ENCODE measurements at places on chromosomes 13 and 19.

DNA sequence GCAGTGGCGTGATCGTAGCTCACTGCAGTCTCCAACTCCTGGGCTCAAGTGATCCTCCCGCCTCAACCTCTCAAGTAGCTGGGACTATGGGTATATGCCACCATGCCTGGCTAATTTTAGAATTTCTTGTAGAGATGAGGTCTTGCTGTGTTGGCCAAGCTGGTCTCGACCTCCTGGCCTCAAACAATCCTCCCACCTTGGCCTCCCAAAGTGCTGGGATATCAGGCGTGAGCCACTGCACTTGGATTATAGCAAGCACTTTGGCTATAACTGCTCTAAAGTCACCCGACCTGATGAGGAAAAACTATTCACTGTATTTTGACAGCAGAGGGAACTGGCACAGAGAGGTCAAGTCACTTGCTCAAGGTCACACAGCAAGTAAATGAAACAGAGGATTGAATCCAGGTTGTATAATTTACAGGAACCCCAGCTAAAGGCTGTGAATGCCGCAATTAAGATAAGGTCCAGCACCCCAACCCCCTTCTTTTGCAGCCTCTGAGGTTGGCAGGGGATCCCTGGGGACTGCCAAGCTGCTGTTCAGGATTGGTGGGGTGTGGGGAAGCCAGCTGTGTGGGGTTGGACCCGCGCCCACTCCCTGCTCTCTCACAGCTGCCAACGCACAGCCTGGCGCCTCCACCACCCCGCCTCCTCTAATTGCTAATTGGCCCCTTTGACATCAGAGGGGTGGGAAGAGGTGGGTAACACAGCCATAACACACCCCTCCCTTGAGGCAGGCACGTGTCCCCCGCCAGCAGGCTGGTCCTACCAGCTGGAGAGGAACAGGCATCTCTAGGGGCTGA is 6.0 kb downstream of the TMIGD2 start:
- DNase-seq: no peak

DNA sequence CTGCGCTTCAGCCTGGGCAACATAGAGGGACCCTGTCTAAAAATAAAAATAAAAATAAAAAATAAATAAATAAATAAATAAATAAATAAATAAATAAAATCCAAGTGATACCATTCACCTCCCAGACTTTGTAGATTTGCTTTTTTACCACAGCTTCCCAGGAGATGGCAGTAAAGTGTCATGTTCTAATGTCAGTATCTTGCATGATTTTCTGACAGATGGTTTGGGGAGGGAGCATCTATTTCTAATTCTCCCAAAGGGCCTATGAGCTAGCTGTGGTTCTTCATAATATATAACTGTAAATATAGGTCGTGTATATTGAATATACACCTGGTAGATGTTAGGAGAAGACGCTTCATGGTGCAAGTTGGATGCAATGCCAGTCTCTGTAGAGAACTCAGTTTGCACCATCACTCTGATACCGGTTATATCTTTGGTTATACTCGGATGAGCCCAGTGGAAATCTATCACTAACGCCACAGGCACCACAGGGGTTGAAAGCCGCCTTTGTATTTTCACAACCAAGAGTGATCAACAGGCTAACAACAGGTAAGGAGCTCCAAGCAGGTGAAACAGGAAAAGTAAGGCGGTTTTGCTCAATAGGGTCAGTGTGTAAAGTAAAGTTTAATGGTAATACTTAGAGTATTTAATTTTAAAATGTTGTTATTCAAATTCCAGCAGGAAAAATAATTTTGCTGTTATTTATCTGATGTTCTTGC is 13.9 kb downstream of the APLP1 start:
- peak; percentile 61 for DNase-seq

GRCh38 chr19:14440049-14440448 is 6.9 kb downstream of the PKN1 start:
- no peak for DNase-seq

DNA sequence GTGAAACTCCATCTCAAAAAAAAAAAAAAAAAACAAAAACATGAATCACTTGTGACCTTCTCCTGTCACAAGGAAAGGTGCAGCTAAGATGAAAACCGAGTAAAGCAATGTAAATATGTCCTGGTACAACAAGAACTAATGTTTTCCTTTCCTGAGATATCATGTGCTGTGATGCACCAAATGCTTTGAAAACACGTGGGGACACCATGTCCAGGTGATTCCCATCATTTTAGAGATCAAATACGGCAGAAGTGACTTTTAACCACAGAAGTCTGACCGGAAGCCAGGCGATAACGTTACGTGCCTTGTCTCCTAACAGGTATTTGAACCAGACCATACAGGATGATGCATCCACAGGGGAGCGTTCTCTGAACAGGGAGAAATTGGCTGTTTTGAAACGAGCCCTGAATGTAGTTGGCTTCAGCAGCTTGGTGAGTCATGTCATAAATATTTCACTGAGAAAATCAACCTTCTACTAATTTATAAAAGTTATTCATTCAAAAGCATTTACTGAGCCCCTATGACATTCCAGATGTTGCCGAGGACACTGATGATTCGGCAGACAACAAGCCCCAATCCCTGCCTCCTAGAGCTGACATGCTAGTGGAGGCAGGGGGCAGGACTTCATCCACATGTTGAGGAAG is 328.1 kb downstream of the MYO16 start:
- DNase-seq: no peak

DNA sequence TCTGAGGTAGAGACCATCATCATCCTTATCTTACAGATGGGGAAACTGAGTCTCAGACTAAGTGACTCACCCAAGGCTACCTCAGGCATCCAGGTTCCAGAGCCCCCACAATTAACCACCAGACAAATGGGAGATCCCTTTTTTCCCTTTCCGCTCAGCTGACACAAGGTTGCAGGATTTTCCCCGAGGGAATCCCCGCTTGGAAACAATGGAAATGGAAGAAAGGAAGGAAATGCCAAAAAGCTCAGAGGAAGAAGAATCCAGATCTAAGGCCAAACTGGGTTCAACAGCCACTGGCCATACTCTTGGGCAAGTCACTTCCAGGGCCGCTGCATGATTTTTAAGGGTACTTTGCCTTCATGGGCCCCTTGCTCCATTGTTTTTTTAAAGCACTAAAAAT is 1.6 kb downstream of the ZNF71 start:
- DNase-seq: no peak

- no peak for DNase-seq
These were observed 5.8 kb upstream of the TLE5 start for GRCh38 chr19:3068071-3068470.

DNA sequence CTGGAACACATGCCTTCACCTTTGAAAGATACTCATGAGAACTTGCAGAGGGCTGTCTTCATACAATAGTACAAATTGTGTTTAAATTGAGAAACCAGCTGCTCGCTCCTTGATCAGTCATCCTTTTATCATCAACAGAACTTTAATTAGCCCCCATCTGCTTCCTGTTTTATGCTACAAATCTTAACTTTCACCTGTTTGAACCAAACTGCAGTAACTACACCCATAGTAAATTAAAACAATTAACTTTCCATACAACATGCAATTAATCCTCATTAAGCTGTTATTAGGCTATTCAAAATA is 85.2 kb downstream of the FOXO1 start:
- no peak for DNase-seq

DNA sequence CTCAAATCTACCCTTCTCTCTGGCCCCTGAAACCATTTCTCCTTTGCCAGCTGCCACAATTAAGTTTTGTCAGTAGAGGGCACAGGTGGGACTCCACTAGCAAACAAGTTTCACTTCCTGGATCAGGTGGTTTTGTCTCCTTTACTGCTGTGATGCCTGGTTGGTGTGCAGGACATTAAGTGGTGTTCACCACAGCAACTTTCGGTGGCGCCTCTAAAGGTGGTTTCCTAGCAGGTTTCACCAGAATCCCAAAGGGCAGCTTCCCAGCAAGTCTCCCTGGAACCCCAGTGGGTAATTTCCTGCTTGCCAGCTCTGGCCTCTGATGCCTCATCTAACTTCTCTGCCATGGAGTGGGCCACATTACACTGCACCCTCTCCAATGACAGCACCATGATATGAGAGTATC is 16.6 kb downstream of the MED4 start:
- DNase-seq: no peak

- DNase-seq: no peak
These were observed 19.5 kb upstream of the SPRY2 start for GRCh38 chr13:80360453-80360800.

- DNase-seq: no peak
These were observed 7.0 kb downstream of the CLASRP start for GRCh38 chr19:45045671-45046353.

- DNase-seq: peak; percentile 65
These were observed 166.8 kb downstream of the MAB21L1 start for GRCh38 chr13:35309706-35310105.

DNA sequence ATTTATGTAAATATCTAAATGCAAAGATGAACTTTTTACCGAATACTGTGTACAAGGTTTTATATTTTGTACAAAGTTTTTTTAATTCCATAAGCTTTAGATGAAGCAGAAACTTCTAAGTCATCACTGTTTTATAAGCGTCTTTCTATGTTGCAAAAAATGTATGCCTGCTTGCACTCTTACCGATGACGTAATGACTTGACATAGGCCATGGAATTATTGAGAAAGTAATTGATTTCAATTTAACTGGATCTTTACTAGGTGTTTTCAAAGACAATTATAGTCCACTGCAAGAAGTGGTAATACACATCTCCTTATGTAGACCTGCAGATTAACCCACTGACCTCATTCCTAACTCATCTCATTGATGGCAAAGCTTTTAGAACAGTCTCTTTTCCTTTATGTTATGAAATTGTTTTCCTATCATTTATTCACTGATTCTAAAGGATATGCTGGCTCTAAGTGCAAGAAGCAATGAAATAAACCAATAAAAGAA is 10.4 kb downstream of the DACH1 start:
- DNase-seq: no peak

DNA sequence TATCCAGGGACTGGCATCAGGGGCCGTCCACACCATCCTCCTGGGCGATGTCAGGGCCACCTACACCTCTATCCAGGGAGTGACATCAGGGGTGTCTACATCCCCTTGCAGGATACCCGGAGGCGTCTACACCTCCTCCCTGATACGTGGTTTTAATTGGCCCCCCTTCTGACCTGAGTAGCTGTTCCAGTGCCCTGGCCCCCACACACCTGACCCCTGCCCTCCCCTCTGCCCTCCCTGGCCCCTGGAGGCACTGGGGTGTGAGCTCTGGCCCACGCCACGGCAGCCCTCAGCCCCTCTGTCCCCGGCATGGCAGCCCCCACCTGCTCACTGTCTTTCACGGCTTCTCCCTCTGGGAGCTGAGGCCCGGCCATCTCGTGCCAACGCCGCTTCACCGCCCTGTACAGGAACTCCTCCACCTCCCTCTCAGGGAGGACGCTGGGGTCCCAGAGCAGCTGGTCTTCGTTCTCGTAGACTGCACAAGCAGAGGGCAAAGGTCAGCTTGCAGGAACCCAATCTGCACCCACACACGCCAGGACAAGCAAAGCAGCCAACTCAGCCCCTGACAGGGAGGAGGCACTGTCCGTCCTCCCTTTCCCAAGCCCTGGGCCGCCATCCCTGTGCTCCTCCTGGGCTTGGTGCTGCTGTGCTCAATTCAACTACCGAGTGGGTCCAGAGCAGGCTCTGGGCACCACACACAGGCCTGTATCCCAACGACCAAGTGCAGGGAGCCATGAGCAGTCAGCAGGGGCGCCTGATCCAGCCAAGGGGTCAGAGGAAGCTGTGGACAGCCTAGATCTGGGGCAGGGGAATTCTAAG is 22.2 kb upstream of the PLPP2 start:
- DNase-seq: no peak

DNA sequence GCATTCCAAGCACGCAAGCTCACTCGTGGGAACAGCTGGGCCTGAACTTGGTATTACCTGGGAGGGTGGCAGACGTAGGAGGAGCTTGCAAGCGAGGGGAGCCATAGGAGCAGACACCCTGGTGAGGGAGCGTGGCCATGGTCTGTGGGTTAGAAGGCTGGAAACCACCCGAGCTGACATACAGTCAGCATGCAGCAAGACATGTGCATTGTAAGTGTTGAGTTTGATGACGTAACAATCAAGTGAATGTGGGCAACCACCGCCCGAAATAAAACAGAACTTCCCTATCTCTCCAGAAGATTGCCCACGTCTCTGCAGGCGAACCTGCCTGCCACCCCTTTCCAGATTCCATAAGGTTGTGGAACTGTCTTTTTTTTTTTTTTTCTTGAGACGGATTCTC is 26.8 kb downstream of the UBXN6 start:
- no peak for DNase-seq

- peak; percentile 70 for DNase-seq
These were observed 283.1 kb upstream of the TMTC4 start for GRCh38 chr13:100957741-100958140.

GRCh38 chr13:79508224-79508961 is 27.4 kb downstream of the NDFIP2 start:
- no peak for DNase-seq

DNA sequence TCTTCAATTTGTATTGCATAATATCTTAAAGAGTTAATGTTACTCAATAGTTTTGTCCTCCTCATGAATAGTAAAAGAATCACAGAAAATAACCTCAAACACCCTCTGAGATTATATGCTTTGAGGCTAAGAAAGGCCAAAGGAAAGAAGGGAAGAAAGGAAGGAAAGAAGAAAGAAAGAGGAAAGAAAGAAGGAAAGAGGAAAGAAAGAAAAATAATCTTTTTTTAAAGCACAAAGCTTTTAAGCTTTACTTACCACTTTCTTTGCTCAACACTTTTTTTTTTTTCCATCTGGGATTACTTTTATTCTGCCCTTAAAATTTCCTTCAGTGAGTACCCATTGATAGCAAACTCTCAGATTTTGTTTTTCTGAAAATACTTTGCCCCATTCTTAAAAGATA is 369.1 kb downstream of the FGF9 start:
- DNase-seq: no peak

DNA sequence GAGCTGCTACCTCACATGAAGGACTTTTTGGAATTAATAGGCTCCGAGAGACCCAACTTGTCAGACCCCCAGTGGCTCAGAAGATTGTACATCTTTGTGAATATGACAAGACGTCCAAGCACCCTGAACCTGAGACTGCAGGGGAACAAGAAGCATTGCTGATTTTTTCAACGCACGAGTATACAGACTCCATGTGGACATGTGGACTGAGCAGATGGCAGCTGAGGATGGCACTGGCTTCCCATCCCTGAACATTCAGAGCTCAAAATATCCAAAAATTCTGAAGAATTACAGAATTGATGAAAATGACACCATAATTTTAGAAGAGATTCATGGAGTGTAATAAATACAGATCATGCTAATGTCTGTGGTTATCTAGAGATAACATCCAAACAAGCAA is 254.1 kb downstream of the MZT1 start:
- peak; percentile 74 for DNase-seq

- no peak for DNase-seq
These were observed 107.5 kb upstream of the MBNL2 start for GRCh38 chr13:97114651-97115050.

GRCh38 chr13:26050568-26051230 is 1.1 kb downstream of the SHISA2 start:
- DNase-seq: no peak

DNA sequence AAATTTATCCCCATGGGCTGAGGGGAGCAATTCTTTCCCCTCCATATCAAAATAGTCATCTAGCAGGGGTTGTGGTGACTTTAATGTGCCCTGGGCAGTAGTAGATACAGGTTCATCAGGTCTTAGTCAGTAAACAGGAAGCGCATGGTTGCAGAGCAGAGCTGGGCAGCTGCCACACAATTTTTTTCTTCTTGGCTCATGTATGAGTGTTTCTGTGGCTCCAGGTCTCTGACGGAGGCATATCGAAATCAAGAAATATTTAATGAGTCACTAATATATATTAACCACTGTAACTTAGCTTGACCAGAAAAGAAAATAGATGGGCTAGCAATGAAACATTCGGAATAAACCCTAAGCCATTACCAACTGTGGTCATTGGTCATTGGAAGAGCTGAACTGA is 68.4 kb upstream of the UBL3 start:
- DNase-seq: no peak

- no peak for DNase-seq
These were observed 7.2 kb downstream of the SIN3B start for GRCh38 chr19:16836115-16837034.
